ENCODE measurements at places on chromosomes 16 and 17.

DNA sequence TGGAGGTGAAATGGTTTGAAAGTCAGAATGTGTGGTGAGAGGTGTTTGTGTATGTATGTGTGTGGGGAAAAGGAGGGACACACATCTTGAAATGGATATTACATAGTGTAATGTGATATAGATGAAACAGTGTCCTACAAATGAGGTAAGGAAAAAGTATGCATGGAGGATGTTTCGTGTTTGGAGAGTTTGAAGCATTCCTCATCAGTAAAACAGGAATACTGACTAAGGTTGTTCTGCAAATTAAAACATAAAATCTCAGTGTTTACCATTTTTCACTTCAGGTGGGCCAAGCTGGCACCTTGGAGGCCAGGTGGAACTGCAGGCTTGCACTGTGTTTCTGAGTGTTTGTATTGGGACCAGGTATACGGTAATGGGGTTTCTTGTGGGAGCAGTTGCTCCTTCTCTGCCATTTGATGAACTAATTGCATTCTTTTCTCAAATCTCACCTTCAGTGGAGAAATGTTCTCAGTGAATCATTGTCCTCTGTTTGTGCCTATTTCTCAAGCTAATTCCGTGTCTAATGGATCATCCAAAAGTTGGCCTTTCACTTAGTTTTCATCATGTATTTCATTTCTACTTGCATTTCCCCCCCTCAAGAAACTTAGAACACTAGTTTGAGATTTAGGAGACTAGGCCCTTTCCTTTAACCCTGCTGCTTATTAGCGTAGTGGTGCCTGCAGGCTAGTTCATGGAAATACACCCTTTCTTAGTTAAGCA, 8.2 kb upstream of the TBKBP1 start:
- DNase-seq: no peak

- no peak for DNase-seq
These were observed 124.2 kb upstream of the TBX2 start for GRCh38 chr17:61275395-61275794.

GRCh38 chr17:17766077-17766743, 70.6 kb downstream of the SREBF1 start:
- DNase-seq: no peak

- peak; percentile 95 for DNase-seq
These were observed 373.0 kb upstream of the DYNLRB2 start for GRCh38 chr16:80167657-80168390.

DNA sequence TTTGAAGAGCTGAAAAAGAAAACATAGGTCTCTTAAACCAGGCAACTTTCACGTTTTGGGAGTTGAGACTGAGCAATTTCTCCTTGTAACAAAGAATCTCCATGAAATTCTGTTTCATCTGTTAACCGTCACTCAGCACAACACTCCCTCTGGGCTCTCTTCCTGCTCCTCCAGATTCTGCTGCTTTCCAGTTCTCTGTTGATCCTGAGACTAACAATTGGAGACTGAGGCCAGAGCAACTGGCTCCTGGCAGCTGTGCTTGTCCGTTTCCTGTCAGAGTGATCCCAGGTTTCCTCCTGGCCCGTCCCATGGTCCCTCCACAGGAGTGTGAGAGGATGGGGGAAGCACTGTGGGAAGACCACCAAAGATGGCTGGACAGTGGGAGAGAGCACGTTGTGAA, 32.5 kb downstream of the IST1 start:
- no peak for DNase-seq

DNA sequence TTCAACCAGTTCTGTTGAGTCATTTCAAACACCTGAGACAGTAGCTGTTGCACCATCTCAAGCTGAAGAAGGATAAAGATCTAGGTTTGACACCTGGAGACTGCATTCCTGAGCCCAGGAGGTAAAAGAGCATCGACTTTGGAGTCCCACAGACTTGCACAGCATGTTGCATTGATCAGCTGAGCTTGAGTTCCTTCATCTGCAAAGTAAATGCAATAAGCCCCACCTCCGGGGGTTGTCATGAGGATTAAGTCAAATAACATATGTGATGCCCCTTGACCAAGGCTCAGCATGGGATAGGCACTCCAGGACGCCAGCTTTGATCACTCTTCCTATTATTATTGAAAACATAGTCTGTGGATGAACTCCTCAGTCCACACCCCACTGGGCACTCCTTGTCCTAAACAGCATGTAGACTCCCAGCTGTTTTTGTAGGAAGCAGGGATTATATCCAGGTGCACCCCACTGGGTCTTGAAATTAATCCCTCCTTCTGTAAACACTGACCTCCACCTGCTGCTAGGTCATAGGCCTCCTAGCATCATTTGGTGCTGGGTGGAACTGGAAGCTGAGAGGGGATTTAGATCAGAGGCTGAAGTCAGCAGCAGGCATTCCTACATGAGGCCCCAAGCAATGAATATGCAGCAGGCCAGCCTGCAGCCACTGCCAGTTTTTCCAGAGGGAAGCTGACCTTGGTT, 259.0 kb downstream of the HS3ST4 start:
- no peak for DNase-seq

- no peak for DNase-seq
These were observed 9.3 kb upstream of the CAPNS2 start for GRCh38 chr16:55557186-55557585.

DNA sequence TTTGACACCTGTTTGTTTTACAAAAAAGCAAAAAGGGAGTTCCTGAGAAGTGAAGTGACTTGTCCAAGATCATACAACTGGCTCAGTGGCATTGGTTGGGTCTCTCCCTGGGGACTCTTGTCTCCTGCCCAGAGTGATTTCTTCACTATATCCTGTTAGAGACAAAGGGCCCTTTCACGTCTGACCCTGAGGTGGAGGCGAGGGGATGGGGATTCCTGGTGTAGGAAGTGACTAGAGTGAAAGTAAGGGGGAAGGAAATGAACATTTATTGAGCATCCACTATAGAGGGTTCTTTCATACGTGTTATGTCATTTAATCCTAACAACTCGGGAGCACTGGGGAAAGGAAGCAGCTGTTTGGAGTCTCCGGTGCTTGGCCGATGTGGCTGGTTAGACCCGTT, 9.0 kb downstream of the ITGB3 start:
- DNase-seq: no peak

DNA sequence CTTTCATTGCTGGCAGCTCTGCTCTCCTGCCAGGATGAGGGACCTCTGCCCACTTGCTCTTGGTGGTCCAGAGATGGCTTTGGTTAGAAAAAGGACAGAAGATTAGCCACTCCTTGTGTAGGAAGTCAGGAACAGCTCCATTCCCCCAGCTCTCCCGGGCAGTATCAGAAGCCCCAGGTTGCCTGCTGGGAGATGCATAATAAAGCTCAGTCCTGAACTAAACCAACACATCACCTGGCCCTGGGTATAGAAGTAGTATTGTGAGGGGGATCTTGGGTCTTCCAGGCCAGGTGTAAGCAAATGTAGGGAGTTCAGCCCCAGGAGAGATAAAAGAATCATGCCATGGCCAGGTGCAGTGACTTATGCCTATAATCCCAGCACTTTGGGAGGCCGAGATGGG, 52.4 kb downstream of the NEUROD2 start:
- DNase-seq: no peak

- DNase-seq: no peak
These were observed 8.7 kb upstream of the ATP2A3 start for GRCh38 chr17:3972931-3973330.

GRCh38 chr16:88514526-88515232, 55.5 kb upstream of the ZC3H18 start:
- no peak for DNase-seq

DNA sequence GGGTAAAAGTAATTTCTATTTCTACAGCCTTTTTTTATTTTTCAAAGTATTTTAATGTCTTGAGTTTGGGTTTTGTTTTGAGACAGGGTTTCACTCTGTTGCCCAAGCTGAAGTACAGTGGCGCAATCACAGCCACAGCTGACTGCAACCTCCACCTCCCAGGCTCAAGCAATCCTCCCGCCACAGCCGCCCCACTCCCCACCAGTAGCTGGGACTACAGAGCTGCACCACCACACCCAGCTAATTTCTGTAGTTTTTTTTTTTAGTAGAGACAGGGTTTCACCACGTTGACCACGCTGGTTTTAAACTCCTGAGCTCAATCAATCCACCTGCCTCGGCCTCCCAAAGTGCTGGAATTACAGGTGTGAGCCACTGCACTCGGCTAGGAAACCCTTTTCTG, 44.0 kb downstream of the TUBD1 start:
- DNase-seq: no peak

DNA sequence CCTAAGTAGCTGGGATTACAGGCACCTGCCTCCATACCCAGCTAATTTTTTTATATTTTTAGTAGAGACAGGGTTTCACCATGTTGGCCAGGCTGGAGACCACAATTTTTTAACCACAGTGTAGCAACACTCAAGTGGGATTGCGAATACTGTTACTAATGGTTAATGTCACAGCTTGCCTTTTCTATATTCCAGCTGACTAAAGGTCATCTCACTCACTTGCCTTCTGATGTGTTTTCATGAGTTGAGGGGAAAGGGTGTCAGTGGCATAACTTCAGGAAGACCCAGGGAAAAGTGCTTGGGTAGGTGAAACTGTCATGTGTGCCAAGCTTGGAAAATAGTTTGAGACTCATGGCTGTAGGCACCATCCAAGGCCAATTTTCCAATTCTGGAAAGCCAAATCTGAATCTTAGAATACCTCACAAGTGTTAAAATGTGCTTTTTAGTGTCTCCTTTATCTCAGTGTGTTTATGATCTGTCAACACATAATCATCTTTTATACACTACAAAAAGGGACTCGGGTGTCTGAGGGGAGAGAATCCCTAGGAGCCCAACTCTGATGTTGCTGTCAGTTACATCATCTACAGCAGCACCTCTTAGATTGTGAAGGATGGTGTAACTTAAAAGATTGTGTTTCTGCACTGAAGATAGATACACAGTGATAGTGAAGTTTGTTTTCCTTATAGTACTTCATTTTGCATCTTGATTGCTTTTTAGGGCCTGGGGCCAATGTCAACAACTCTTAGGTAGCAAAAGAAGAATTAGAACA, 27.1 kb downstream of the OGFOD1 start:
- DNase-seq: no peak

DNA sequence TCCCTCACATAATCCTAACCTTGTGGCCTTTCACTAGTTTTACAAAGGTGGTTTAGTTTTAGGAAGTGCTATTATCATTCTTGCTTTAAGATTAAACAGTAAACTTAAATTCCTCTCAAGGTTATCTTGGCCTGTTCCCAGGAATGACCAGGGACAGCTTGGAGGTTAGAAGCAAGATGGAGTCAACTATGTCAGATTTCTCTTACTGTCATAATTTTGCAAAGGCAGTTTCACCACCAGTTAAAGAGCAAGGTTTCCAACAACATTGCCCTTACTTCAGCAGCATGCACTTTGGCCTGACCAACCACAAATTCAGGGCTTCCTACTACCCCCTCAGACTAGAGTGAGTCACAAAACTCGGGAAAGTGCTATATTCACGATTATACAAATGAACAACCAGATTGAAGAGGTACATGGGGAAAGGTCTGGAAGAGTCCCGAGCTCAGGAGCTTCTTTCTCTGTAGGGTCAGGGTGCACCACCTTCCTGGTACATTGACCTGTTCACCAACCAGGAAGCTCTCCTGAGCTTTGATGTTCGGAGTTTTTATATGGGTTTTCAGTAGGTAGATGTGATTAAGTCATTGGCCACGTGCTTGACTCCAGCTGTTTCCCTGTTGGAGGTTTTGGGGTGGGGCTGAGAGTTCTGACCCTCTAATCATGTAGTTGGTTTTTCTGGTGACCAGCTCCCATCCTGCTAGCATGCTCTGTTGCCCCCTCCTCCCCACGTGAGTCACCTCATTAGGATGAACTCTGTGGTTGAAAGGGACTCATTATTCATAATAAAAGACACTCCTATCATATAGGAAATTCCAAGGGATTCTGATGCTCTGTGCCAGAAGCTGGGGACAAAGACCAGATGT, 19.4 kb downstream of the RHOT1 start:
- no peak for DNase-seq

DNA sequence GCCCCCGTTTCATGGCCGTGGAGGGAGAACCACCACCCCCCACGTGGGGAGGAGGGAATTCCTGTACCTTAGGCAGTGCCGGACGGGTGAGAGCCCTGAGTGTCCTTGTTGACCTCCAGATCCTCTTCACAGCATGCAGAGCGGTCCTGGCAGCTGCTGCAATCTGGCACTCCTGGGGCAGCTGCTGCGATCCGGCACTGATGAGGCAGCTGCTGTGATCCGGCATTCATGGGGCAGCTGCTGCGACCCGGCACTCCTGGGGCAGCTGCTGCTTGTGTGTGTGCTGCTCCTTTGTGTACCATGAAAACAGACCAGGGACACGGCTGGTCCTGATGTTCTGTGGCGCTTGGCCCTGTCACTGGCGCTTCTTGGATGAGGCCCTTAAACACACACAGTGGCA, 12.8 kb downstream of the ZNF778 start:
- no peak for DNase-seq

DNA sequence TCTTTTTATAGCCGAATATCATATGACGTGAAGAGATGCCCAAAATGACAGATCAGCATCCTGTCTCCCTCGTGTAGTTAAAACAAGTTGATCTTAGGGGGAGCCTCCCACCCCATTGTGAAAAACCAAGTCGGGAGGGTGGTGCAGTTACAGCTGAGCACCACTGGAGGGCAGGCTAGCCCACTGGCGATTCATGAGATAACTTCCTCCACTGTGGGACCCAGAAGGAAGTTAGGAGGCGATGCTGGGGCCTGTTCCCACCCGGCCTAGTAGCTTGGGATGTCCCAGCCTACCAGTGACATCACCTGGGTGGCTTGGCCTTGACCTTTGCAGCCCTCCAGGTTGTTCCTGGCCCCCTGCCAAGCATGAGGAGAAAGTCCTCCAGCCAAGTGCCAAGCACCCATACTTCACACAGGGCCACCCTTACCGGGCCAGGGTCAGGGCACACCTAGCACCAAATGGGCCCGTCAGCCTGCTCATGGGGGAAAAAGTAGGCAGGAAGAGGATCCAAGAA, 8.1 kb upstream of the CPNE2 start:
- DNase-seq: no peak

- no peak for DNase-seq
These were observed 4.9 kb upstream of the ACTG1 start for GRCh38 chr17:81517339-81518112.

DNA sequence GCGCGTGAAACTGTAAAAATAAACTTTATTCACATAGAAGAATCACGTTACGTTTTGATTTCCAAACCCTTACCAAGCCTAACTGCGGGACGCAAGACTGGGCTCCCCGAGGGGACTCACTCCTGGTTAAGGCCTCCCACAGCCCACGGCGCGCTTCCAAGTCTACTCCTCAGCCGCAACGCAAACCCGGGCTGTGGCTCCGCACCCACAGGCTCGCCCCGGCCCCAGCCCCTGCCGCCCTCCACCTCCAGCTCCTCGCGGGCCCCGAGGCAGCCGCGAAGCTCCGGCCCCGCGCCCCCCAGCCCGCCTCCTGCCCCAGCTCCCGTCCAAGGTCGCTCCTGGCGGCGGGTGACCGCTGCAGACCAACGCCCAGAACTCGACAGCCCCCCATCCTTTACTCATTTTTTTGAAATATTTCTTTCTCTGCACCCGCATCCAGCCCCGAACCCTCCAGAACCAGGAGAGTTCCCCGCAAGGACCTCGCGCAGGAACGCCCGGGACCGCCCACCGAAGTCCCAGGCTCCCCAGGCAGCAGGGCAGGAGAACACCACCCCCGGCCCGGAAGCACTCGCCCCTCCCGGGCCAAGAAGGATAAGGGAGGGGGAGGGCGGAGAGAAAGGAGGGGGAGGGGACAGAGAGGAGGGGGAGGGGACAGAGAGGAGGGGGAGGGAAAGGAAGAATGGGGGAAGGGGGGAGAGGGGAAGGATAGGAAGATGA, 912 bp downstream of the USP22 start:
- no peak for DNase-seq
